ENCODE measurements at places on chromosomes 1 and 21. TPM values are rescaled to one million over a fixed set of nuclear protein-coding genes. Genes with fewer than 3 reads are reported as not detected.

GRCh38 chr1:28256197-28256827 is 3.0 kb upstream of the SESN2 start:
- no peak for DNase-seq

GRCh38 chr1:101929343-101929742 is 67.4 kb downstream of the OLFM3 start:
- DNase-seq, result no peak

The PFDN2 gene
- 38.7 TPM for total RNA-seq

DNA sequence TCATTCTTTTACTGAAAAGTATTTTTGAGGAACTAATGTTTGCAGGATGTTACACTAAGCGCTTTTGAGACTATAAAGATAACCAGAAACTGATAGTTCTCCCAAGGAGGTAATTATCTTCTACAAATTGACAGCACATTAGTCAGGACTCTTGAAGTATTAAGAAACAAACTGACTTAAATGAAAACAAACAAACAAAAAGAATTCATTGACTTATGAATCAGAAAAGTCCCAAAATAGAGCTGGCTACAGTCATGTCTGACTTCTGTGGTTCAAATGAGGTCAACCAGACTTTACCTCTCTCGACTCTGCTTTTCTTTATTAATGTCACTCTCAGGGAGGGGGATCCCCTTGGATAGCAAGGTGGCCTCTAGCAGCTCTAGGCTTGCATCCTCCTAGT is 296.8 kb downstream of the TPR start:
- no peak for DNase-seq

DNA sequence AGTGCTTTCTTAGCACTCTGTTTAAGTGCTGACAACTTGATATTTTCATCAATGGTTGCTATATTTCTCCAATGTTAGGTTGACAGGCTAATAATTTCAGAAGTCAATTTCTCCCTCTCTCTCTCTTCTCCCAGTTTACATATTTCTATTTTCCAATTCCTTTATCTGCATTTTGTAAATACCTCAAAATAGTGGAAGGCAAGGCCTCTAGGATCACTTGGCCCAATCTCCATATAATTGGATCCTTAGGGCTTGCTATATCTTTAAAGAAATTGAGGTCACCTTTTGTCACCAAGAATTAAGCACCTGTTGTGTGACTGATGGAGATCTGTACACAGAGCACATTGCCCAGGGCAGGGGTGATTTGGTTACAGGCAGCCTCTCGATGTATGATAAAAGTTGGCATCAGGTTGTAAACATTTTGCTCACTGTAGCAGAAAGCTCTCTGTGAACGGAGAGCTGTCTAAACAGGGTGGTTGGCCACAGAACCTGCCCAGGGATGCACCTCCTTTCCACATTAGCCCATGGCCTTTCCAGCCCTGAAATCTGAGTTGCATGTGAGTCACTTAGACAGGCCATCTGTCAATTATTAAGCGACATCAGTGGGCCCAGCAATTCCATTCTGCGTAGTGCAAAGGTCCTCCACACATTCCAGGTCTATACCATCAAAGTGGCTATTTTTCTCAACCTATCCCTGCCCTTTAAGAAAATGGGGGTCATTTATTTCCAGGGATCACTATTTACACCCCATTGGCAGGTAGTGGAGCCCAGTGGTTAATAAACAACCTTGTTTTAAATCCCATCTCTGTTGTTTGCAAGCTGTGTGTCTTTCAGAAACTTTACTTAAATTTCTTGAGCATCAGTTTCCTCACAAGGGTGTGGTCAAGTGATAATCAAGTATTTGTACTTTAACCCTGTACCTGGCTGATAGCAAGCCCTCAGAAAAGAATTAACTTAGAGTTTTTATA is 29.1 kb upstream of the IRF2BP2 start:
- no peak for DNase-seq

- no peak for DNase-seq
Measured at GRCh38 chr1:53254011-53254640, 15.8 kb upstream of the MAGOH start.

DNA sequence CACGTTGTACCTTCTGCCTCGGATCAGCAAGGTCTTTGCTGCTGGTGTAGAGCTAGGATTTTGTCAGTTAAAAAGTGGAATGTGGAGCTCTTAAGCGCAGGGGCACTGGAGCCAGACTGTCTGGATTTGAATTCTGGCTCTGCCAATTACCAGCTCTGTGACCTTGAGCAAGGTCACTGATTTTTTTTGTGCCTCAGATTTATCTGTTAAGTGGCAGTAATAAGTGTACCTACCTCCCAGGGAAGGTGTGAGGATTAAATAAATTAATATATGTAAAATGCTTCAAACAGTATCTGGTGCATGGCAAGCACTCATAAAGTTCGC is 40.3 kb downstream of the UBE2U start:
- DNase-seq, result no peak

The SIPA1L2 gene
- total RNA-seq, result 40.8 TPM

GRCh38 chr1:178964469-178965330 is 61.0 kb upstream of the FAM20B start:
- DNase-seq, result no peak

The WDR64 gene
- 0.42 TPM for total RNA-seq

The C1orf116 gene
- total RNA-seq, result 0.44 TPM

- peak; percentile 61 for DNase-seq
Measured at GRCh38 chr1:98661544-98662355, at the start of gene SNX7. SNX7 (plus strand) TSS chr1:98661721; CDS start chr1:98661732, 11 bp downstream.

- DNase-seq, result no peak
Measured at GRCh38 chr1:15094719-15095495, 58.6 kb upstream of the TMEM51 start.

GRCh38 chr1:177432897-177433296 is 262.1 kb downstream of the BRINP2 start:
- DNase-seq, result no peak

GRCh38 chr21:38467911-38468310 is 30.4 kb downstream of the ERG start:
- DNase-seq, result no peak

The SCAF4 gene
- 18.6 TPM for total RNA-seq

The CRTC2 gene
- 25.7 TPM for total RNA-seq

The FMO2 gene
- 25.7 TPM for total RNA-seq

The IVL gene
- total RNA-seq, result not detected

GRCh38 chr1:77899647-77900320 is 11.4 kb downstream of the NEXN start:
- no peak for DNase-seq

GRCh38 chr1:207001492-207002245 is 30.9 kb downstream of the C1orf116 start:
- no peak for DNase-seq

DNA sequence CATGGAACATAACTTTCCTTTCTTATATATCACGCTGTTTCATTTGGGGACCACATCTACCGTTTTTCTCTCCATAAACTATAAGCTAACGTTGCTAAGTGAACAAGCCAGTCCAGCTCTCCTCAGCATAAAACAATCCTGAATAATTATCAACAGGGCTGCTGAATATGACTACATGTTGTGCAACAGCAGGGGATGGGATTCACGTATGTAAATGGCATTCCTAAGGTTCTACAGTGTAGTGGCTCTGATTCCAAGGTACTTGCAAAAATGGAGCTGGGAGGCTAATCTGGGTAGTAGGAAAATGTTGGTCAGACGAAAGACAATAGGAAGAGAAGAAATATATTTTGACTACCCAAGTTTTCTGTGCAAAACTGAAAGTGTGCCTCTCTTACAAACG is 262.8 kb downstream of the RWDD3 start:
- no peak for DNase-seq

The GPR61 gene
- total RNA-seq, result 0.59 TPM

DNA sequence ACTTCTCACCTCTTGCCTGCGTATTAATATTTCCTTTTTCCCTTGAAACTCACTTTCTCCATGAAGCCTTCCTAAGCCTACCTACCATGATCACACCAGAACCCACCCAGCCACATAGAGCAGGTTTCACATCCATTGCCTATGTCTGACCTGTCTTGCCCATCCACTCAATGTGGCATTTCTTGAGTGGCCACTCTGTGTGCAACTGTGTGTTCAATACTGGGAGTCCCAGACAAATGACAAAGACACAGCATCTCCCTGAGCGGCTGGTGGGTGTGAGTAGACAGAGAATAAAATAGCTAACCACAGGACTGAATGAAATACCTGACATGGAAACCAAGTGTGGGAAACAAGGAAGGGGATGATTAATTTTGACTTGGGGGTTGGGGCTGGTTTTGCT is 3.1 kb downstream of the PTGFRN start:
- no peak for DNase-seq

GRCh38 chr1:55957276-55957675 is 622.1 kb downstream of the PLPP3 start:
- DNase-seq, result no peak

The S100A7A gene
- not detected for total RNA-seq

DNA sequence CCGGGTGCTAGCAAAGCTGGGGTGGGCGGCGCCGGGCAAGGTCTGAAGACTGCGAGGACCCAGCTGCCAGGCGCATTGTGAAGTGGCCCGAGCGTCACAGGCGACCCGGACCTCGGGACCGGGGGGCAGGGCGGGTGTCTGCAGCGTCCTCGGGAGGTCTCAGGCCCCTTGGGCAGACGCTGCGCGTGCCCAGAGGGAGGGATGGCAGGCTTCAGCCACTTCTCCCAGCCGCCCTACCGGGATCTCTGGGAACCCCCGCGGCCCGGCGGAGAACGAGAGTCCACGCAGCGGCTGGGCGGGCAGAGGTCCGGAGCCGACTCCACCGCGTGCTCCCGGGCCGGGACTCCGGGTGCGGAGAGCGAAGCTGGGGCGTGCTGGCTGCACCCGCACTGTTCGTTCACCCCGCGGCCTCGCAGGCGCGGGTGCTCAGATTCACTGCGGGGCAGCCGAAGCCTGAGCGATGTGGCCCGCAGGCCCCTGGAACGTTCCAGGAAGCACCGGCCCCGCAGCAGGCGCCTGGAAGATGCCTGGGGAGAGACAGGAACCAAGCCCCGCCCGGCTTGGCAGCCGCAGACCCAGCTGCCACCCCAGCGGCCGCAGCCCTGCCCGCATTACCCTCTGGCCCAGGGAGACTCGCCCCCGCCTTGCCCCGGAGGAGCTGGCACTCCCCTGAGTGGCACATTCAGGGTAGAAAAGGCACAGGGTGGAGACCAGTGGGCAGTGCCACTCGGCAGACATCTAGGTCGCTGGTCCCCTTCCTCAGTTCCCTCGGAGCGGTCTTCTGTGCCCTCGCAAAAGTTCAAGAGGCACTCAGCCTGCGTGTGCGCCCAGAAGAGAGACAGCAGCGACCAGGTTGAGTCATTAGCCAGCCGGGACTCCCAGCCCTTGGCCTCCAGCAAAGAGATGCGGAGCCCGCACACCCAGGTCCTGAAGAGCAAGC is at the start of gene CCDC185:
CCDC185 (plus strand) TSS at position 141 of the 940 bp plus-strand sequence; CDS start at position 202, 61 bp downstream.
- DNase-seq, result no peak

DNA sequence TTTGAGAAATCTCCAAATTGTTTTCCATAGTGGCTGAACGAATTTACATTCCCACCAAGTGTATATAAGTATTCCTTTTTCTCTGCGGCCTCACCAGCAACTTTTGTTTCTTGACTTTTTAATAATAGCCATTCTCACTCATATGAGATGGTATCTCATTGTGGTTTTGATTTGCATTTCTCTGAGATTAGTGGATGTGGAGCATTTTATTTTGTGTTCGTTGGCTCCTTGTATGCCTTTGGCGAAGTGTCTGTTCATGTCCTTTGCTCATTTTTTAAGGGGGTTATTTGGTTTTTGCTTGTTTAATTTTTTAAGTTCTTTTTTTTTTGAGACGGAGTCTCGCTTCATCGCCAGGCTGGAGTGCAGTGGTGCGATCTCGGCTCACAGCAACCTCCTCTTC is 45.1 kb upstream of the MPC2 start:
- DNase-seq, result no peak

The PROK1 gene
- 1.2 TPM for total RNA-seq

Data from tibial nerve (tissue), 4 donors.